ENCODE measurements at places on chromosomes 4 and X. TPM values are rescaled to one million over a fixed set of nuclear protein-coding genes. Genes with fewer than 3 reads are reported as not detected.
A peak's percentile ranks its signal among the peaks of the same experiment; 100 is the strongest.

The TMEM156 gene
- total RNA-seq: 0.18 TPM

The UGT2B15 gene
- total RNA-seq: not detected

The XKRX gene
- 0.36 TPM for total RNA-seq

The PAGE5 gene
- total RNA-seq: not detected

- no peak for DNase-seq
Observed at GRCh38 chr4:157358439-157358838, 137.9 kb downstream of the GRIA2 start.

The EVC gene
- 58.2 TPM for total RNA-seq

The TECRL gene
- total RNA-seq: not detected

GRCh38 chrX:155046129-155046810, 19.6 kb downstream of the FUNDC2 start:
- DNase-seq: no peak

The MAGEA9B gene
- total RNA-seq: not detected

DNA sequence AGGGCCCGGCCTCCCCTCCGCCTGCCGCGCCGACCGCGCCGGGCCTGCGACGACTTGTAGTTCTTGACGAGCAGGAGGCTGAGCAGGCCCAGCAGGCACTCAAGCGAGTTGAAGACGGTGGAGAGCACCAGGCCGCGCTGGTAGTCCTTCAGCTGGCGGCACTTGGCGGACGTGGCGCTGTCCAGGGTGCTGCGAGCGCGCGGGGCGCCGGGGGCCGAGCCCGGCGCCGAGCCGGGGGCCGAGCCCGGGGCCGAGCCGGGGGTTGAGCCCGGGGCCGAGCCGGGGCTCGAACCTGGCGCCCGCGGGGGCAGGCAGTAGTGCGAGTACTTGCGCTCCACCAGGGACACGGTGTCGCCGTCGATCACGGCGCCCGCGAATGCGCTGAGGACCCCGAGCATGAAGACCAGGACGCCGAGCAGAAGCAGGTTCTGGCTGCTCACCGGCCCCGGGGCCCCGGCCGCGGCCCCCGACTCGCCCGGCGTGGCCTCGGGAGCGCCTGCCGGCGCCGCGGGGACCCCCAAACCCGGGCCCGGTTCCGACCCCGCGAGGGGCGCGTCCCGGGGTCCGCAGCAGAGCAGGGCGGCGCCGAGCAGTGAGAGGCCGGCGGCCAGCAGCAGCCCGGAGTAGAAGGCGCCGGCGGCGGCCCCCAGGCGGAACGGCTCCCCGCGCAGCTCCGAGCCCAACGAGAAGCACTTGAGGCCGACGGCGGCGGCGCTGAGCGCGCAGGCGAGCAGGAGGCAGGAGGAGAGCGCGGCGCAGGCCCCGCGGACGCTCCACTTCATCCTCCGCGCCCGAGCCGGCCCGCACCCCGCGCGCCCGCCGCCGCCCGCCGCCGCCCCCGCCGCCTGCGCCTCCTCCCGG, 584 bp downstream of the TMEM271 start:
- DNase-seq: peak; percentile 48

DNA sequence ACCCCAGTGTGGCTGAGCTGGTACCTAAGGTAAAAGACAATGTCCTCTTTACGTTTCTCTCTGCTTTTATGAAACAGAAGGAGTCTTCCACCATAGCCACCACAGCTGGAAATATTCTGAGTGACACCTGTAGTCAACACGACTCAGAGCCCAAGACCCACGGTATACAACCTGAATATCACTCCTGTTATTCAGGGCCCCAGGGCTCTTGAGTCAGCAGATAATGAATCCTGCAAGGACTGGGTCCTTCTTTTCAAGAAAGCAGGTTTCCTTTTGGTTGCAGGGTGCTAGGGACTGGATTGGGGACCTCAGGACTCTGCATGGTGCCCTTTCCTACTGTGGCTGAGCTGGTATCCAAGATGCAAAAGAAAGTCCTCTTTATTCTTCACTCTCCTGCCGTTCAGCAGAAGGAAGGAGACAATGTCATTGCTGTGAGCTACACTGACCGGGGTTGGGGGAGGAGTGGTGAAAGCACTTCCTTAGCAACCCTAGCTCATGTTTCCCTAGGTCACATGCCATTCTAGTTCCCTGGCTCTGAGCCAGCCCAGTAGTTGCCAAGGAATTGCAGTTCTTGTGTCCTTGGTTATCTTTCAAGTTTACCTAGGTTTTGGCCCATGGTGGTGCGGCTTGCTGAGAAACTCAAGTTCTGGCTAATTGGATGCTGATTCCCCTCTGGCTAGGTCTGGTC, 23.7 kb upstream of the UNC5C start:
- DNase-seq: no peak

- peak; percentile 60 for DNase-seq
Observed at GRCh38 chr4:169116270-169116901, 106.3 kb upstream of the CBR4 start.

DNA sequence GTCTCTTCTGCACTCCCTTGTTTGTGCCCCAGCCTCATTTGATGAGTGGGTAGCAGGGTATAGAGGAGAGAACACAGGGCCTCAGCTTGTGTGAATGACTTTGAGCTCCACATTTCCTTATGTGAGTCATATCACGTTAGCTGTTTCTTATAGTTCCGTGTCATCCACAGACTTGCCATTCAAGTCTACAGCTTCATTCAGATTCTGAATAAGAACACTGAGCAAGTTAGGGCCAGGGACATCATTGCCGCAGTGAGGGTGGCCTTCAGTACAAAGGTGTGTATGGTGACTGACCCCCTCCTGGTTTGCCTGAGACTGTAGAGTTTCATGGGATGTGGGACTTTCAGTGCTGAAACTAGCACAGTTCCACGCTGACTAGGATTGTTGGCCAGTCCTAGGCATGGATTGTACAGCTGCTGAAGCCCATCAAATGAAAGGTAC, 23.6 kb downstream of the KLF3 start:
- DNase-seq: no peak

- no peak for DNase-seq
Observed at GRCh38 chrX:118216509-118216908, 99.9 kb upstream of the KLHL13 start.

The GK gene
- total RNA-seq: 8.6 TPM

GRCh38 chr4:141680060-141680459, 43.7 kb downstream of the IL15 start:
- no peak for DNase-seq

The SSX4B gene
- not detected for total RNA-seq

The ETNPPL gene
- not detected for total RNA-seq

GRCh38 chrX:11100281-11101035, 10.7 kb upstream of the HCCS start:
- DNase-seq: peak; percentile 90

- DNase-seq: no peak
Observed at GRCh38 chr4:39525822-39526690, 1.2 kb downstream of the UGDH start.

The DAPP1 gene
- not detected for total RNA-seq

DNA sequence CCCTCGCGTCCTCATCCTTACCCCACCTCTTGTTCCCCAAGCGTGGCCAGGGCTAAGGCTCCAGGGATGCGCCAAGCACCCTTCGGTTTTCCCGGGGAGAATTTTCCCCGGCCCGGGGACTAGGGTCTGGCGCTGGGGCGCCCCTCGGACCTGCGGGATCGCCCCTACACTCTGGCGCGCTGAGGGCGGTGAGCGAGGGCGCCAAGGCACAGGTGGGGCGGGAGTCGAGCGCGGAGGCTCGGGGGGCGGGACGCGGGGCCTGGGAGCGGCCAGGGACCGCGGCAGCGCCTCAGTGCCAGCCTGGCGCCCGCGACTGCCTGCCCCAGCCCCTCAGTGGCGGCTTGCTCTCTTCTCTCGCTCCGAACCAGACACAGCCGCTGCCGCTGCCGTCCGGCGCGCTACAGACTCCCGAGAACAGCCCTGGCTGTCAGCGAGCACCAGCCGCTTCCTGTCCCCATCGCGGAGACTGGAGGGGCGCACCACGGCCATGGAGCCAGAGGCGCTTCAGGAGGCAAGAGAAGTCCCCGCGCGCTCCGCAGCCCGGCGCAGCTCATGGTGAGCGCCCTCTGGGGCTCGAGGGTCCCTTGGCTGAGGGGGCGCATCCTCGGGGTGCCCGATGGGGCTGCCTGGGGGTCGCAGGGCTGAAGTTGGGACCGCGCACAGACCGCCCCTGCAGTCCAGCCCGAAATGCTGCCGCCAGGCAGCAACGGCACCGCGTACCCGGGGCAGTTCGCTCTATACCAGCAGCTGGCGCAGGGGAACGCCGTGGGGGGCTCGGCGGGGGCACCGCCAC, at the start of gene DRD5:
Gene DRD5, plus strand, starts transcription at position 292 of the 793 bp plus-strand sequence. Its CDS starts 396 bp downstream, at position 688.
- no peak for DNase-seq

DNA sequence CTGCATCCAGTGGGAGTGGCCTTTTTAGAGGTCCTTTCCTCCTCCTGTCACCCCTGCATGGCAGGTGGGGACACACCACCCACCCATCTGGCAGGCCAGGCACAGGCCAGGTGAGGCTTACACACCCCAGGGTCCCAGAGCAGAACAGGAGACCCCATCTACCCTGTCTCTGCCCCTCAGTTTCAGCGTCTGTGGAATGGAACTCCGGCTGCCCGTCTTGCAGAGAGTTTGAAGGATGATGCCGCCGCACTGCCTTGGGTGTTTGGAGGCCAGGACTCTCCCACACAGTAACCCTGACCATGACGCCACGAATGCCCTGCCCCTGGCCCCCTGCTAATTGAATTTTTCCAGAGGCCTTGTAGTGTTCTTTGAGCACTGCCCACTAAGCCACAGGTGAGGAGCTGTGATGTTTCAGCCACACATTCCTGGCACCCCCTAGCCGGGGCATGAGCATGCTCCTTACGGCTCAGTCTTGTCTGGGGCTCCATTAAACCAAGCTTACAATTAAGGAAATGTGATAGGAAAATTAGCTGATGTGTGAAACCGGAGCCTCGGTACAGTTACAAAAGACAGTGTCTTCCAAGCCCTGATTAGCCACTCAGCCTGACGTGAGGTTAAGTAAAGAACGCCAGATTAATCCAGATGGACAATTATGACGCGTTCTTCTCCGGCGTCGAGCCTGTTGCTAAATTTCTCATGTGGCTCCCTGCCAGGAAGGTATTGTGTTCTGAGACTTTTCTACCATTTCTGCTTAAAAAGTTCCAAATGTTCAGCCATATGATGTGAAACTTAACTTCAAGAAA, 39.3 kb downstream of the HMX1 start:
- DNase-seq: no peak

GRCh38 chr4:150828159-150828558, 186.9 kb downstream of the LRBA start:
- DNase-seq: no peak

The PRDM5 gene
- total RNA-seq: 18.4 TPM

The GIMD1 gene
- not detected for total RNA-seq

DNA sequence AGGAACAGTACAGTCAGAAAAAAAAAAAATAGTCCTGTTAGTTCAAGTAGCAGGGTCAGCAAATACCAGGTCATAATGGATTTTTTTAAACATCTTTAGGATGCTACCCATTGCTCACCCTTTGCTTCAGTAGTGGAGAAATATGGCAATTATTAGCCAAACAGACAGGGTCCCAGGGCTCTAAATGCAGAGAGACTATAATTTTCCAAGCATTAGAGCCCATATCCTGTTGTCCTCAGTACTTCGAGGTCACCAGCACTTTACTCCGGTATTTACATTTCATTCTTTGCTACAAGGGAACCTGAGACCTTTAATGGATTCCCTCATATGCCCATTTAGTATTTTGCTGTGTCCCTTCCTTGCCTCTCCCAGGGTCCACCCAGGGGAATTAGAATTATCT, 1562.9 kb upstream of the TENM3 start:
- DNase-seq: no peak

GRCh38 chrX:150184491-150184890, 178.6 kb upstream of the MAMLD1 start:
- DNase-seq: no peak

The SCFD2 gene
- 36.7 TPM for total RNA-seq

- DNase-seq: peak; percentile 78
Observed at GRCh38 chr4:151921811-151922210, 161.0 kb upstream of the GATB start.

GRCh38 chr4:94634271-94634670, 123.5 kb upstream of the BMPR1B start:
- DNase-seq: peak; percentile 20

DNA sequence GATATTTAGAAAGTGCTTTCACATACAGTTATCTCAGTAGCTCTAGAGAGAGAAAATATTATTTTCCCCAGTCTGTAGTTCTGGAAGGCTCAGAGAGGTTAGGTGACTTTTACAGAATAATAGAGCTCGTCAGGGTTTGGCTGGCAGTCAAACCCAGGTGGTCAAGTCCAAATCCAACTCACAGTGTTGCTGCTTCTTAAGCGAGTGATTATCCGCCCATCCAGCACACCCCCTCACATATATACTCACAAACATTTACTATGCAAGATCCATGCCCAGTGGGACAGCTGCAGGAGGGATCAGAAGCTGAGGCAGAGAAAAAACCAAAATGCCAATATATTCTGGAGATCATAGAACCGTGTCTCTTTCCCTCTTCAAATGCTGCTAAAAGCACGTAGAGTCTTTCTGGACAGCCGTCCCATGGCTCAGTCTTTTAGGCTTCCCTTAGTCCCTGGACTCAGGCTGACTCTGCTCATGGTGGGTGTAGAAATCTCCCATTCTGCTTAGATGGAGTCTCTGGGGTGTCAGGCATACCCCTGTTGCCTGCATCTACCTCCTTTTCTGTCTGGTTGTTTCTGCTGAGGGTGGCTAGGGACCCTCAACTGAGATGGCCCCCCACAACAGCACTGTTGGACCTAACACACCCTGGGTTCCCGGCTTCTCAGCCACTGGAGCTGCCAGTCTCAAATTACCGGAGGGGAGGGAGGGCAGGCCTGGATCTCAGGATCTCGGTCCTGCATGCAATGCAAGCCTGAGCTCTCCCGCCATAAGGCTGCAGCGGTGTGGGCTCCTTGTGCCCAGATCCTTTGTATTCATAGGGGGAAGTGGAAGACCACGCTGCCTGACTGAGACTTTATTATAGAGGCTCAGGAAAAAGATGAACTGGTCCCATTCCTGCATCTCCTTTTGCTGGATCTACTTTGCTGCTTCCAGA, at the start of gene CHRNA9:
Gene CHRNA9, plus strand, starts transcription at position 743 of the 934 bp plus-strand sequence. Its CDS starts 135 bp downstream, at position 878.
- DNase-seq: no peak

DNA sequence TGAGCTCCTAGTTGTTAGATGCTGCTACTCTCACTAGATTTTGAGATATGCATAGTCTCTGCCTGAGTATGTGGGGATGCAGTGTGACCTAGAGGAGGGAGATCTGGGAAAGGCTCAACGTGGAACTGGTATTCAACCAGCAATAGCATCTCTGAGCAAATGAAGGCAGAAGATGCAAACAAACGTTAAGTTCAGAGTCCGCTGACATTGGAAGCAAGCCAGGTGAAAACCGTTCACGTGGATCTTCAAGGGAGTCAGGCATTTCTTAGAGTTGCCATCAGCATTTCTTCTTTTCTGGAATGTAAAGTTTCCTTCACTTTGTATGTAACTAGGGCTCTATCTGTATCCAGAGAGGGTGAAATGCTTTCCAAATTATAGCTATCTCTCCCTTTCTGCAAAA, 59.9 kb downstream of the C4orf51 start:
- DNase-seq: peak; percentile 23

GRCh38 chr4:118351851-118352827, 664 bp downstream of the PRSS12 start:
- peak; percentile 47 for DNase-seq
